Kidney (tissue), 22 donors: ENCODE measurements at places on chromosomes 11 and 22. TPM values are rescaled to one million over a fixed set of nuclear protein-coding genes. Genes with fewer than 3 reads are reported as not detected.

The SHANK3 gene
- polyA plus RNA-seq: 8.8 TPM

The H19 gene
- polyA plus RNA-seq: 140 TPM

- DNase-seq: no peak
- no peak overlapping the region for H3K27ac ChIP-seq
- H3K36me3 ChIP-seq: peaks cover 7% of the 10 kb centered on the region
- no peak overlapping the region for H3K4me3 ChIP-seq
These were observed 9.4 kb upstream of the RBM4B start for GRCh38 chr11:66686801-66687750.

DNA sequence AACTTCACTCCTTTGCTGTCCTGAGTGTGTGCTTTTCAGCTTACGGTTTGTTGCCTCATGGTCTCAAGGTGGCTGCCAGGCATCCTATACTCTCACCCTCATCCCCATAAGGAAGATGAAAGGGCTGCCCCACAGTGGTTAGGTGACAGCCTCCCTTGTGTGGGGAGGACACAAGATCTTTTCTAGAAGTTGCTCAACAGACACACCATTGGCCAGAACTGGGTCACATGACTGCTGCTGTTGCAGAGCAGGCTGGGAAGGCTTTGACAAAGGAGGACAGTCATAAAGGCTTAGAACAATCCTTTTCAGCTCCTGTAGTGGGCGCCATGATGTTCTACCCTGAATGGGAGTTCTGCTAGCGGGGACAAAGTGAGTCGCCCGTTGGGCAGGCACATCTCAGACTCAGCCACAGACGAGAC lies 69.7 kb upstream of the RASD2 start:
- H3K4me1 ChIP-seq: no peaks in the 10 kb centered on the region
- H3K27me3 ChIP-seq: no peaks in the 10 kb centered on the region
- no peak for DNase-seq

DNA sequence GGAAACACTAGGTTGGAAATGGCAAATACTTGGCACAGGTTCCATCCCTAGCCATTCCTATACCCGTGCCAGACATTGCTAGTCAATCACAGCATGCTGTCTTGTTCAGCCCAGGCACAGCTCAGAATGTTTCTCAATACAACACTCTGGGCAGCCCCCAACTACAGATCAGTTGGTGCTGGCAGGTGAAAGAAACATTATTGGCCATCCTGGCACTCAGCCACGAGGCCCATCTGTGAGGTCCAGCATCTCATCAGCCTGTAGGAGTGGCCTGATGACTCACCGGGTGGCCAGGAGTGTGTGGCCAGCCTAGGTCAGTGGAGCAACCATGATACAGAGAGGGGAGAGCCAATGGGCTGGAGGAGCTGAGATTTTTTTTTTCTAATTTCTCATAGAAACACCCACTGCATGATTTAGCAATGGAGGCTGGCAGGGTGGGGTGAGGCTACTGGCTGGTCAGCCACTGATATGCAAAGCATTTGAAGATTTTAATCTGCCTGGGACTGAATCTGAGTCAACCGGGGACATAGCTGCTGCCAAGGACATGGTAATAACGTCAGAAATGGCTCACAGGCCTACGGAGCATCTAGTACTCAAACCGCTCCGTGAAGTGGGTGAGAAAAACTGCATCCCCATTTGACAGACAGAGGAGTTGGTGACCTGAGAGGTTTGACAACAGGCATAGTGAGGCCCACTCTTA lies 5.4 kb downstream of the MYO18B start:
- no peaks in the 10 kb centered on the region for H3K27me3 ChIP-seq
- H3K36me3 ChIP-seq: no peaks in the 10 kb centered on the region
- no peak for DNase-seq
- no peaks in the 10 kb centered on the region for H3K4me1 ChIP-seq
